NCI-H524 treated with DMSO at 0.1 percent for 48 hours (cell line): ENCODE measurements at places on chromosomes 12 and 14.
A peak's percentile ranks its signal among the peaks of the same experiment; 100 is the strongest.

DNA sequence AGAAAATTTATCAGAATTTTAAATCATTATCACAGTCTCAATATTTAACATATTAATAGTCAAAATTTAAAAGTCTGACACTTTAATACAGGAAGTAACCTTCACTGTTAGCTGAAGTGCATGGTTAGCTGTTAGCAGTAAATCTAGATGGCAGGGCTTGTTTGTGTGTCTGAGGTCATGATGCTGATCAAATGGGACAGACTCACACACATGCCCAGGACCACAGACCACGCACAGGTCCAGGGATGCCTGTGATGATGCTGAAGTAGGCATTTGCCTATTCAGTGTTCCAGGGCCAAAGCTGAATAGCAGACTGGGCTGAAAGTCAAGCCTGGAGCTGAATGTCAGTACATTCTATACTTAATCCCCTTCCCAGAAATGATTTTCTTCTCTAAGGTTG lies 20.5 kb downstream of the FNTB start:
- DNase-seq: no peak

- peak; percentile 79 for DNase-seq
These were observed 40.9 kb downstream of the CCDC85C start for GRCh38 chr14:99562856-99563748.

GRCh38 chr12:132530447-132530846 lies 40.5 kb downstream of the FBRSL1 start:
- DNase-seq: peak; percentile 31

DNA sequence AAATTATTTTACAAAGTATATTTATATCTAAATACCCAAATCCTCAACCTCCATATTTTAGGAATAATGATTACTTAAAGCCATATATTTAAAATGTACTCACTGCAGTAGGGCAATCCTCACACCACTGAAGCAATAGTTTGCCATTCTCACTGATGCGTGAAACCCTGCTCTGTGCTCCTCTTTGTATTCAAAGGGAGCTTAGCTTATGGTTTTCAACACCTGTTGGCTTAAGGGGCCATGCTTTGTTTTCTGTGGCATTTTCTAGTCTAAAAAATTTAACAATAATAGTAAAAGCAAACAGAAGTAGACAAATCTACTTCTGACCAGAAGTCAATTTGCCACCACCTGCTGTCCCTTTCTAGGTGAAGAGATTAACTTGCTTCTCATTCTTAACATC lies 294.6 kb downstream of the FLRT2 start:
- DNase-seq: no peak

DNA sequence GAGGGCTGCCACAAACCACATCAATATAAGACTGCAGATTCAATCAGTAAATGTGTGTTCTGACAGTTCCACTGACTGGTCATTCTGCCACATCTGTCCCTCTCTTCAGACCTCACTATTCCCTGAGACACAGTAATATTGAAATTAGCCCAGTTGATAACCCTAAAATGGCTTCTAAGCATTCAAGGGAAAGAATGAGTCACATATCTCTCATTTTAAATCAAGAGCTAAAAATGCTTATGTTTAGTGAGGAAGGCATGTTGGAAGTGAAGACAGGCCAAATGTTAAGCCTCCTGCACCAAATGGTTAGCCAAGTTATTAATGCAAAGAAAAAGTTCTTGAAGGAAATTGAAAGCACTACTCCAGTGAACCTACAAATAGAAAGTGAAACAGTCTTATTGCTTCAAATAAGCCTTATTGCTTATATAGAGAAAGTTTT lies 24.5 kb upstream of the KIF21A start:
- no peak for DNase-seq

- DNase-seq: no peak
These were observed 16.7 kb downstream of the GPHB5 start for GRCh38 chr14:63301891-63302534.

GRCh38 chr12:126899926-126900792 lies 1366.8 kb upstream of the TMEM132C start:
- DNase-seq: no peak

GRCh38 chr12:21825886-21826617 lies 51.5 kb upstream of the KCNJ8 start:
- DNase-seq: no peak

DNA sequence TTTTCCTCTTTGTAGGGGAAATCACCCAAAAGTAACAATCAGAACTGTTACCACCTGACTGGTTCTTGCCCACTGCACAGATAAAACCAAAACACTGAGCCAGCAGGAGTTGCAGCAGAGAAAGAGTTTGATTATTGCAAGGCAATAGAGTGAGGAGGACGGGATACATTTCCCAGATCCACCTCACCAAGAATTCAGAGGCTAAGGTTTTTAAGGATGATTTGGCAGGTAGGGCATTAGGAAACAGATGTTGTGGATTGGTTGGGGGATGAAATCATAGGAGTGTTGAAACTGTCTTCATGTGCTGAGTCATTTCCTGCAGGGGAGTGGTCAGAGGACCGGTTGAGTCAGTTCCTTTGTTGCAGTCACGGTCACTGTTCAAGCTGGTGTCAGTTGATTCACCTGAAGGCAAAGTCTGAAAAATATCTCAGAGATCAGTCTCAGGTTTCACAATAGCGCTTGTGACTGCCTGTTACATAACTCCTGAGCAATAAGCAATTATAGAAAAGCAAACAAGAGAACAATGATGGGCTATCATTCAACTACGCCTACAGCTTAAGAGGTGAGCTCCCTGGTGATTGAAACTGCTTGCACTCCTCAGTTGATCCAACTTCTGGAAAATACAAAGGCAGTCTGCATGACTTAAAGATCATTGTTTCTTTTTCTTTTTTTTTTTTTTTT lies 20.3 kb upstream of the AMN1 start:
- DNase-seq: no peak

DNA sequence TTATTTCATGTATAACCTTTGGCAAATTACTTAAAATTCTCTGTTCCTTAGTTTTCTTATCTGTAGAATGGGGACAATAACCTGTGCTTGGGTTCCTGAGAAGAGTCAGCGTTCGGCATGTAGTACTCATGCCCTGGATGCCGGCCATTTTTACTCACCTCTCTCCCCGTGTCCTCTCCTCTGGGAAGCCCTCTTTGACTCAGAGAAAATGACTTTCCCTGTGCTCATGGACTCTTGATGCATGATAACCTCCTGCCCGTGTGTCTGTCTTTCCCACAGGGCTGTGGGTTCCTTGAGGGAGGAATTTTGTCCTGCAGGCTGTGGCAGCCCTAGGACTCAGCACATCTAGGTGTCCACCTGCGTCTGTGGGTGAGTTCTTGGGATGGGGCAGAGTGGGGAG lies 5.8 kb upstream of the C1RL start:
- DNase-seq: no peak

DNA sequence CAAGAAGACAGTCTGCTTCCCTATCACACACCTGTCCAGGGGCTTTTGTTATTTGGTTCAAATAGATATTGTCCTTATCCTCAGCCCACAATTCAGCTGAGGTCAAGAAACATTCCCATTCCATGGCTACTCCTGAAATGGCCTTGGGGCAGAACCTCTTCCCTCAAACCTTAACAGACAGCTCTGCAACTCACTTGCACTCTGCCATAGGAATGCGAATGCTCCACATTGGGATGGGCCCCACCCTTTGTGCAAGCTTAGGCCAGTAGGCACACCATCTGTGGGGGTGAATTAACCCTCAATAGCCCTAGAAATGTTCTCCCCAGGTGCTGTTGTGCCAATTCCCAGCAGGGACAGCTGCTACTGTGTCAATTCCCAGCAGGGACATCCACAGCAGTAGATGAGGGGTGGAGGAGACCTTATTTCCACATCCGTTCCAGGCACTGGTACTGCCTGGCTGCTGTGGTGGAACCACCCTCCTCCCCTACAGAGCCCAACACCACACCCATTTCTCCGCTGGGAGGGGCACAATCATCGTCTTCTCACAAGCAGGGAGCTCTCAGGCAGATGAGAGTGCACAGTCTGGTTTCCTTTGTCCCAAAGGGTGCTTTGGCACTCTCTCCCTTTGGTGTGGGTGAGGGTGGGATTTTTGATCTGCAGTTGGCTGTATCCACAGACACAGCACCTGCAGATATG lies 42.3 kb upstream of the GLIPR1 start:
- DNase-seq: no peak

DNA sequence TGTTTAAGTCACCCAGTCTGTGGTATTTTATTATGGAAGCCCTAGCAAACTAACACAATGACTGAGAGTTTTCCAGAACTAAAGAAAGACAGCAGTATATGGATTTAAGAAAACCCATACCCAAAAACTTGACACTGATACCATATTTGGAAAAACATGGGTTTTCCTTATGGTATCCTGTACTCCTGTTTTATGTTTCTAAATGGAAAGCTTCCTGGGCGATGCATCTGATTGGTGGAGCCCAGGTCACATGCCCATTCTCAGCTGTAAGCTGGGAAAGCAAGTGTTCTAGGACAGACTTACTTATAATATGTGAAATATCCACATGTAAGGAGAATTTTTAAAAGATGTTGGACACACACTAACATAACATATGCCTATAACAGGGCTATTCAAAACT lies 4.5 kb upstream of the RNASE4 start:
- no peak for DNase-seq

DNA sequence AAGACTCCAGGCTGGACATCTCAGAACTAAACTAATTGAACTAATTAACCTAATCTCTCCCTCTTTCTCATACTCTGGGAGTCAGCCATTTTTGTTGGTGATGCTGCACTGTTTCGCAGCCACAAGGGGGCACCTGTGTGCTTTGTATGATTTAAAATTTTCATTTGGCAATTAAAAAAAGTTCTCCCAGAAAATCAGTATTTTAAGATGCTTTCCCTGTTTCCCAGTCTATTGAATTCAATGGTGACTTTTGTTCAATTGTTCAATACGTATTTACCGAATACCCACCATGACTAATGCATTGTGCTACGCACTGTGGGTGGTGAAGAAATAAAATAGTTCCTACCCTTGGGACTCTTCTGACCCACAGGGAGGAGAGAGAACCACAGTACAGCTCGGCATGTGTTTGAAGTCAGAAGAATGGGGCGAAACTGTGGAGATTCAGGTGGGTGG lies 63.7 kb downstream of the ZNF664 start:
- DNase-seq: no peak

GRCh38 chr12:121072147-121072546 lies 33.1 kb upstream of the OASL start:
- no peak for DNase-seq

GRCh38 chr14:68718023-68718990 lies 74.6 kb downstream of the ZFP36L1 start:
- no peak for DNase-seq

DNA sequence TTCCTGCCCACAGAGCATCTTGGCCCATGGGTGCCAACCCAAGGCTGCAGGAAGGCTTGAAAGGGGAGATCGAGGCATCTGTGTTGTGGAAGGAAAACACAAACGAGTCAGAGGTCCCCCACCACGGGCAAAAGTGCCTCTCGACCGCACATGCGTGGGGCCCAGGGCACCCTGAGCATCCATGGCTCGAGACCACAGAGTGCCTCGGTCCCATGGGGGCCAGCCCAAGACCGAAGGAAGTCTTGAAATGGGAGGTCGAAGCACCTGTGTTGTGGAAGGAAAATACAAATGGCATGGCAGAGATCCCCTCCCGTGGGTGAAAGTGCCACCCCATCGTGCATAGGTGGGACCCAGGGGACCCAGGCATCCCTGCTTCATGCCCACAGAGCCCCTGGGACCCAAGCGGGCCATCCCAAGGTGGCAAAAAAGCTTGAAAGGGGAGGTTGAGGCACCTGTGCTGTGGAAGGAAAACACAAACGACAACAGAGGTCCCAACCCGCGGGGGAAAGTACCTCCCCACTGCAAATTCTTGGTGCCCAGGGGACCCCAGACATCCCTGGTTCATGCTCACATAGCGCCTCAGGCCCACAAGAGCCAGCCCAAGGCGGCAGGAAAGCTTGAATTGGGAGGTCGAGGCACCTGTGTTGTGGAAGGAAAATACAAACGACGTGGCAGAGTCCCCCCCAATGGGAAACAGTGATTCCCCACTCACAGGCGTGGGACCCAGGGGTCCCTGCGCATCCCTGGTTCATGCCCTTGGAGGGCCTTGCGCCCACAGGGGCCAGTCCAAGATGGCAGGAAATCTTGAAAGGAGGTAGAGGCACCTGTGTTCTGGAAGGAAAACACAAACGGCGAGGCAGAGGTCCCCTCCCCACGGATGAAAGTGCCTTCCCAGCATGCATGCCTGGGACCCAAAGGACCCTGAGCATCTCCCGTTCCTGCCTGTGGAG lies 373.0 kb downstream of the ALG10 start:
- DNase-seq: no peak

GRCh38 chr12:6281081-6281809 lies 29.2 kb upstream of the PLEKHG6 start:
- DNase-seq: no peak

GRCh38 chr12:124592050-124592449 lies 24.6 kb upstream of the NCOR2 start:
- no peak for DNase-seq

DNA sequence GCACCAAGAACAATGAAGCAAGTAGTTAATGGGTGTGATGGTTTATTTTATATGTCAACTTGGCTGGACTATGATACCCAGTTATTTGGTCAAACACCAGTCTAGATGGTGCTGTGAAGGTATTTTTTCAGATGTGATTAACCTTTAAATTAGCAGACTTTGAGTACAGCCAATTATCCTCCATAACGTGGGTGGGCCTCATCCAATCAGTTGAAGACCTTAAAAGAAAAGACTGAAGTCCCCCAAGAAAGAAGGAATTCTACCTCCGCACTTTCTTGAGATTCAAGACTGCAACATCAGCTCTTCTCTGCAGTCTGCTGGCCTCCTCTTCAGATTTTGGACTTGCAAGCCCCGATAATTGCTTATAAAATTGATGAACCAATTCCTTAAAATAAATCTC lies 47.5 kb downstream of the CD163L1 start:
- no peak for DNase-seq

- no peak for DNase-seq
These were observed 277.4 kb upstream of the SOX5 start for GRCh38 chr12:24226745-24227350.

- no peak for DNase-seq
These were observed 215.3 kb downstream of the SSPN start for GRCh38 chr12:26410689-26411088.

DNA sequence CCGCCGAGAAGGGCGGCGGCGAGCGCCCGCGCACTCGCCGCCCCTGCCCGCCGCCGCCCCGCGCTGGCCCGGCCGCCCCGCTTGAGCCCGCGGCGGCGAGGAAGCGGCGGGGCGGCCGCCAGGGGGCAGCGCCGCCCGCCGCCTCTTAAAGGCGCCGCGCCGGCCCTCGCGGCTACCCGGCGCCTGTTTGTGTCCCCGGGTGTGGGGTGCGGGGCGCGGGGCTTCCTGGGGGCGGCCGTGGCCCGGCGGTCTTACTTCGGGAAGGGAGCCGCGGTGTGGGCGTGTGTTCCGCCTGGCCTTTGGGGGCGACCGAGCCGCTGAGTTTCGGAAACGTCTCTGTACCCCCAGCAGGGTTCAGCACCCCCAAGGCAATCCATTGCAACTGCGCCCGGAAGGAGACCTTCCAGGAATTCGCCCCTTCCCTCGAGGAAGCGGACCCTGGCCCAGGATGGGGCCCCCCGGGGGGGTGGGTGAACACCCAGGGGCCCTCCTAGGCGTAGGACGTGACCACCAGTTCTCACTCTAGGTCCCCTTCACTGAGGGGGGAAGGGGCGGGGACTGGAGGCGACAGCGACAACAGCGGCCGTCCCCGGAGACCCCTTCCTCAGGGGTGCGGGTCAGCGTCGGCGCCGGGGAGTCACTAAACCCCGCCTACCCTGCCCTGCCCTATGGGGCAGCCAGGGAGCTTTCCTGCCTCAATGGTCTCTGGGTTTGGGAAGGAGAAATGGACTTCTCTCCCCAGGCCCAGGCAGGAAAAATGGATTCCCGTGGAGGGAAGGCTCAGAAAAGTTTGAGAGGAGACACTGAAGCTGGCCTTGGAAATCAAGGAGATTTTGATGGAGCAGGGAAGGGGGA lies at the start of gene ITPK1:
Gene ITPK1 (minus strand): TSS at position 105 of the 855 bp plus-strand sequence. CDS start 762 bp downstream, outside the sequence.
- DNase-seq: no peak
